Epithelial cell of prostate (primary cell): ENCODE measurements at places on chromosomes 16 and 17.

- DNase-seq, result no peak
Measured at GRCh38 chr17:1126801-1127550, 52.8 kb downstream of the ABR start.

DNA sequence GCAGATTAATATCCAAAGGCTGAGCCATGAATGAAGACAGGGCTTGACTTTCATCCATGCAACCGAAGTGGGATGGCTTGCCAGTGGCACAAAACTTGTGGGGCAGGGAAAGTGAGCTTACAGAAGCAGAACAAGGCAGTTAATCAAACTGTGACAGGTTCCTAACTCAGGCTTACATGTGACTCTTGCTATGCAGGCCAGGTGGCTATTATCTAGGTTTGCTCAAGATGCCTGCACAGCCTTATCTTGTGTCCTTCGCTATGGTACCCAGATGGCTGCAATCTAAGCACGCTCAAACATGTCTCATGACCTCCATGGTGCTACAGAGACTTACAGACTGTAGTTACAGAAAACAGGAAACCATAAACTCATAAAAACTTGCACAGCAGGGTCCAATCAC is 8.6 kb upstream of the DNAH9 start:
- DNase-seq, result no peak

- DNase-seq, result no peak
Measured at GRCh38 chr17:81966343-81967243, 5.6 kb upstream of the NOTUM start.

- no peak for DNase-seq
Measured at GRCh38 chr17:27379888-27380533, 76.2 kb upstream of the KSR1 start.

GRCh38 chr17:4897785-4898184 is 1.6 kb upstream of the C17orf107 start:
- DNase-seq, result no peak

- DNase-seq, result no peak
Measured at GRCh38 chr17:65799869-65800268, 238.4 kb upstream of the AXIN2 start.

DNA sequence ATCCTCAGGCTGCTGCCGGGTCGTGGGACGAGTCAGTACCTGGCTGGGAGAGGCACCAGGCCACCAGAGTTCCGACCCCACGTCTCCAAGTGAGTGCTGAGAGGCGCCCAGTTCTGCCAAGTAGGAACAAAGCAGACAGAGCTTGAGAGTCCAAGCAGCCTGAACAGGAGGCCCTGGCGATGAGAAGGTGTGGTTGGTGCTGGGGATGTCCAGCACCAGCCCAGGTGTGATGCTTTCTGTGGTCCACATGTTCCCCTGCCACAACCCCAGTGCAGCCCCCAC is 10.8 kb downstream of the TAX1BP3 start:
- no peak for DNase-seq

GRCh38 chr17:44960691-44961090 is 7.4 kb downstream of the C1QL1 start:
- no peak for DNase-seq

DNA sequence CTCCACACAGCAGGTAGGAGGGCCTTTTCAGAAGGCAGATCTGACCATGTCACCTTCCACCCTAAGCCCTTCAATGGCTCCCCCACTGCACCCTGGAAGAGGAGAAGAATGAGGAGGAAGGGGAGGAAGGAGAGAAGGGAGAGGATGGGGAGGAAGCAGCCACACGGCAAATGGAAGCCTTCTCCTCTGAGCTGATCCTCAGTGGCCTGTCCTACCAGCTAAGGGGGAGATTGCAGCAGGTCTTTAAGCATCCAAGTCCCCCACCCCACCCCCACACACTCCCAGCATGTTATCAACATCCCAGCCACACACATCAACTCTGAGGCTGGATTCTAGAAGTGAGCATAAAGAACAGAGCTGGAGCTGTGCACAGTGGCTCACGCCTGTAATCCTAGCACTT is 46.2 kb upstream of the RBFOX3 start:
- no peak for DNase-seq

DNA sequence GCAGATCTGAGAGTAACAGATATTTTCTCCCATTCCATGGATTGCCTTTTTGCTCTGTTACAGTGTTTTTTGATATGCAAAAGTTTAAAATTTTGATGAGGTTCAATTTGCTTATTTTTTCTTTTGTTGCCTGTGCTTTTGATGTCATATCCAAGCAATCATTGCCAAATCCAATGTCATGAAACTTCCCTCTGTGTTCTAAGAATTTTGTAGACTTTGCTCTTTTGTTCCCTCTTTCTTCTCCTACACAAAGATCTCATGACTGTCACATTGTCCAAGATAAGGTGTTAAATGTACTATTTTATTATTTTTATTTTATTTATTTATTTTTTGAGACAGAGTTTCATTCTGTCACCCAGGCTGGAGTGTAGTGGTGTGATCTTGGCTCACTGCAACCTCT is 18.9 kb upstream of the KCNH6 start:
- DNase-seq, result no peak

DNA sequence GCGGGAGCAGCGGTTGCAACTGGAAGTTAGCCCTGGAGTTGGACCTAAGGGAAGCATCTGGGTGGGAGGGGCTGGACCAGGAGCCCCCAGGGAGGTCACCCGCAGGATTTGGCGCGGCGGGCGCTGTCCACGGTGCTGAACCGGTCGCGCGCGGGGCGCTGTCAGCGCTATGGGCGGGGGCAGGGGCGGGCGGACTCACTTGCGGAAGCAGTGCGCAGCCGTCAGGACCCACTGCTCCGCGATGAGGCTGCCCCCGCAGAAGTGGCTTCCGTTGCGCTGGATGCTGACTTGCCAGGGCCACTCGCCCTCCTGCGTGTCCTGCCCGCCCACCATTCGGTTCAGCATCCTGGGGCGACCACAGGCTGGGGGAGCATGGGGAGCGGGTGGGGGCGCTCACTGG is 4.5 kb downstream of the PRSS27 start:
- no peak for DNase-seq

- DNase-seq, result no peak
Measured at GRCh38 chr16:24969071-24969470, 46.1 kb downstream of the ARHGAP17 start.

GRCh38 chr17:43877031-43877430 is 30.1 kb downstream of the CD300LG start:
- no peak for DNase-seq

- DNase-seq, result no peak
Measured at GRCh38 chr16:2244301-2244700, 7.1 kb downstream of the ECI1 start.

- DNase-seq, result no peak
Measured at GRCh38 chr16:11047057-11047456, 102.7 kb downstream of the CLEC16A start.

- DNase-seq, result no peak
Measured at GRCh38 chr17:1072551-1072961, 75.6 kb downstream of the TIMM22 start.

- DNase-seq, result no peak
Measured at GRCh38 chr16:11886881-11887280, 28.9 kb downstream of the GSPT1 start.

DNA sequence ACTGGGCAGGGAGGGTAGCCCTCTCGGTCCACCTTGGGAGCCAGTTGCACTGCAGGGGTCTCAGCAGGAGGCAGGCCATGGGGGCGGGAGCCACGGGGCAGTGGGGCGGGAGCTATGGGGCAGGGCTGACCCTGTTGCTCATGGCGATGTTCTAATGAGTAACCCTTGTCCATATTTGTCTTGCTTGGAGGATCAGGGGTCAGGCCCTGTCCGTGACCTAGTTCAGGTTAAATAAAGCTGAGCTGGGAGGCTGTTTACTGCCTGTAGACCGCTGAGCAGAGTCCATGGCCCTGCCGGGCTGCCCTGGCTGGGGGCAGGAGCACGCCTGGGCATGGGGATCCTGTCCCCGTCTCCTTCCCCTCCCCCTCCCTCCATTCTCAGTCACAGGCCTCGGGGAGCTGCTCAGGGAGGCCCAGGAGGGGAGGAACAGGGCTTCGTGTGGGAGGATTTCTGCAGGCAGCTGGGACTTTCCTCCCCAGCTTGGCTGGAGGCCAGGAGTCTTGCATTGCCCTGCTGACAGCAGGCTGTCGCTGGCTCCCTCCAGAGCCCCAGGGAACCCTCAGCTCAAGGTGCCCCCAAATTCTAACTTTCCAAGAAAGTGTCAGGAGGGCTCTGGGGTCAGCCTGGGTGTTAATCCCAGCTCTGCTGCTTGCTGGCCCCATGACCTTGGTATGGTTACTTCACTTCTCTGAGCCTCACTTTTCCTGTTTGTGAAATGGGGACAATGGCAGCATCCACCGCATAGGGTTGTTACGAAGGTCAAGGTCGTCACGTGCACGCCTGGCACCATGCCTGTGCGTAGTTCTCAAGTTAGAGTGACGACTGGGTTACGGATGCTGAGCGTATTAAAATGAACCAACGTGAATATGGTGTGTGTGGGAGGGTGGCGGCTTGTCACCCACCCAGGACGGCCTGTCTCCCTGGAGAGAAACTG is 6.1 kb upstream of the SERPINF2 start:
- DNase-seq, result no peak

GRCh38 chr16:21600031-21600773 is 825 bp downstream of the METTL9 start:
- no peak for DNase-seq

DNA sequence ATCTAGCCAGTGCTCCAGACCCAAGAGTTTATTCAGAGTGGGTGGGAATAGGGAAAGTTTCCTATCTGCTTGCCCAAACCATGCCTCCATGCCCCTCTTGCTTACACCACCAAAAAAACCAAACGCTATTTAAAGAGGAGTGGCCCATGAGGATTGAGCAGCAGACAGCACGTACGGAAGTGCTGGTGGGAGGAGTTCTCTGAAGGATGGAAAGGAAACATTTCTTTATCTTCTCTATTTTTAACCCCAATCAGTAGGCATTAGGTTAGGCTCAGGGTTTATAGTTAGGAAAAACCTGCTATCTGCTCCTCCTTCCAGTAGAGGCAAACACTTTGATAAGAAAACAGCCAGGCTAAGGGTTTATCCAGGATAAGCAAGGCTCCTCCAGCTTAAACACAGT is 235.3 kb downstream of the ZFHX3 start:
- DNase-seq, result no peak

DNA sequence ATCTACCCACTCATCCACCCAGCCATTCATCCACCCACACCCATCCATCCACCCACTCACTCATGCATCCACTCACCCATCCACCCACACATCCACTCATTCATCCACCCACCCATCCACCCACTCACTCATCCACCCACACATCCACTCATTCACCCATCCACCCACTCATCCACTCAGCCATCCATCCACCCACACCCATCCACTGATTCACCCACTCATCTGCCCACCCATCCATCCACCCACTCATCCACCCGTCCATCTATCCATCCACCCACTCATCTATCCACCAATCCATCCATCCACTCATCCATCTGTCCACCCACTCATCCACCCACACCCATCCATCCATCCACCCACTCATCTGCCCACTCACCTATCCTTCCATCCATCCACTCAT is 17.3 kb downstream of the NATD1 start:
- no peak for DNase-seq

DNA sequence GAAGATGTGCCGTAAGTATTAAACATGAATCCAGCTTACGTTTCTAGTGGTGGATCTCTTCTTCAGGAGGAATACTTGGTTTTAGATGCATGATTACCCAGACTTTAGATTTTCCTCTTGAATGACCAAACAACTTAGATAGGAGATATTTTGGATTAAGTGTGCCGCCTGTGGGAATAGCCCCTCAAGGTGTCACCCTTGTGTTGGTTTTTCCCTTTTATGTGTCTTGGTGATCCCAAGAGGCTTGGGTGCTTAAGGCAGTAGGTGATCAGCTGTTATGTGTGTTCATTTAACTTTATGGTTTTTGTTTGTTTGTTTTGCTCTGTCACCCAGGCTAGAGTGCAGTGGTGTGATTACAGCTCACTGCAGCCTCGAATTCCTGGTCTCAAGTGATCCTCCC is 115.1 kb downstream of the PPM1E start:
- no peak for DNase-seq

GRCh38 chr16:28858421-28858820 is 5.2 kb upstream of the SH2B1 start:
- no peak for DNase-seq
